KBM-7 (cell line): ENCODE measurements at places on chromosomes 13 and 19.

GRCh38 chr13:76379341-76380105 is 506.7 kb downstream of the KCTD12 start:
- DNase-seq, result no peak

DNA sequence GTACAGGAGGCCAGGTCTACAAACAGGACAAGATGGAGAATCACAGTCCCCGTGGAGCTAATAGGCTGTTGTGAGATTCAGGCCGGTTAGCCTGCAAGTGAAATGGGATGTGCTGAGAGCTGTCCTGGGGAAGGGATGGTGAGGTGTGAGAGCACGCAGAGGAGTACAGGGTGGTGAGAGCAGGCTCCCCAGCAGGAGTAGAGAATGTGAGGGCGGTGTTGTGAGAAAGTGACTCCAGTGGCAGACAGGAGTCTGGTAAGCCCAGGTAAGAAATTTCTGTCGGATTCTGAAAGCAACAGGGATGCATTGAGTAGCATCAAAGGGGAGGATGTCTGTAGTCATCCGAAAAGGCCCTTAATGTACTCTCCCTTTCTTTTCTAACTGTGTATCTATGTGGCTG is 50.7 kb upstream of the GPR183 start:
- DNase-seq, result no peak

- no peak for DNase-seq
These were observed 1019.5 kb downstream of the PCDH9 start for GRCh38 chr13:66210677-66211076.

DNA sequence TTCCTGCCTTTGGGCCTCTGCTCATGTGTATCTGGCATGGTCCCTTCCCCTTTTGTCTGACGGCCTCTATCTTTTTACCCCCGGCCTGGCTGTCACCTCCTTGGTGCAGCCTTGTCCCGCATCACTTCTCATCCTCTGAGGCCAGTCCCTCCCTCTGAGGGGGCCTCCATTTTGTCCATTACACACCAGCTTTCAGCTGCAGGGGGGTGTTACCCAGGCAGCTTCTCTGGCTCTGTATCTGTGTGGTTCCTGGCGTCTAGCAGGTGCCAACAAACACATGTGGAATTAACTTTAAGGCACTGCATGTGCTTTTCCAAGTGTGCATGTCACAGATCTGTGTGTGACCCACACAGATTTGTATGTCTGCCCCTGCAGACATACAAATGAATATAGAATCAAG is 52.4 kb downstream of the LYL1 start:
- no peak for DNase-seq

DNA sequence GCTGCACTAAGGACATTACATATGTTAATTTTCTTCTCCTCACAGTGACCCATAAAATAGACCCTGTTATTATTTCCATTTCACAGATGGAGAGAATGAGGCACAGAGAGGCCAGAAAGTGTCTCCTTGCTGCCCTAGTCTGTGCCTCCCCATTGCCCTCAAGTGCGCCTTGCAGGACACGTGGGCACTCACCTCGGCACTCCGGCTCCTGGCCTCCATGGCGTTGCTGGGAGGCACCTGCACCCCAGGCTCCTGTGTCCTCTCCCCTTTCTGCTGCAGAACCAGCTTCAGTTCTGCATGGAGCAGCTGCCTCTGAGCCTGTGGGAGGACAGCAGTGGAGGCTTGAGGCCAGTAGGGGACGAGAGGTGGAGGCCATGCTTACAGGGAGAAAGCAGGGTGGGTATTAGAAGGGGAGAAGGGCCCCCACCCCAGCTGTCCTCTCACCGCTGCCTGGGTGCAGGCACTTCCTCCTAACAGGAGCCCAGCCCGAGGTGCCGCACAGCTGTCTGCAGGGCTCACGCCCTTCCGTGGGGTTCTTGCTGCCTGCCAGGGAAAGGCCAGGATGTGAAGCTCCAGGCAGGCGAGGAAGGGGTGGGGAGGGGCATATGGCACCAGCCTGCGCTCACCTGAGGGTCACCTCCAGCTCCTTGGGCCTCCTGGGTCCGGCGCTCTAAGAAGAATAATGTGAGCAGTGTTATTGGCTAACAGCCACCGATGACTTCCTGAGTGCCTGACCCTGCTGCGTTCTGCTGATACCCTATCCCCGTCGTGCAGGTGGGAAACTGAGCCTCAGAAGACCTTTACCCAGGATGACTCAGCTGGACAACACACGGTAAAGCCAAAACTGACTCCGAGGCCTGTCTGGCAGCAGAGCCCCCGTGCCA is 5.2 kb downstream of the PRX start:
- DNase-seq, result no peak

- peak; percentile 53 for DNase-seq
These were observed 2.5 kb downstream of the KDM4B start for GRCh38 chr19:4971424-4971793.

DNA sequence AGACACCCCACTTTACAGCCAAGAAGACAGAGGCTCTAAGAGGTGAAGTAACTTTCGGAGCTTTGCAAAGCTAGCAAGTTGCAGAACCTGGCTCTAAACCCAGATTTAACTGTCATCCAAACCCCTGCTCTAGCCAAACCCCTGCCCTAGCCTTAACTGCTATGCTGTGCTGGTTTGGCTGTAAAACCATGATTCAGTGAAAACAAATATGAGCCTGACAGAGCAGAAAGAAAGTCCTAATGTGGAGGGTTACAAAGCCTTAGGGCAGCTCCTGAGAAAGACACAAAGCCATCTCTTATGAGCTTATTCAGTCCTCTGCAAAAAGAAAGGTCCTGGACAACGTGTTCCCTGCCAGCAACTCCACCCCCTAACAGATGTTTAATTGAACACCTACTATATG is 172.8 kb downstream of the KATNAL1 start:
- DNase-seq, result no peak

- no peak for DNase-seq
These were observed 53.0 kb downstream of the NLRP12 start for GRCh38 chr19:53771144-53771543.

DNA sequence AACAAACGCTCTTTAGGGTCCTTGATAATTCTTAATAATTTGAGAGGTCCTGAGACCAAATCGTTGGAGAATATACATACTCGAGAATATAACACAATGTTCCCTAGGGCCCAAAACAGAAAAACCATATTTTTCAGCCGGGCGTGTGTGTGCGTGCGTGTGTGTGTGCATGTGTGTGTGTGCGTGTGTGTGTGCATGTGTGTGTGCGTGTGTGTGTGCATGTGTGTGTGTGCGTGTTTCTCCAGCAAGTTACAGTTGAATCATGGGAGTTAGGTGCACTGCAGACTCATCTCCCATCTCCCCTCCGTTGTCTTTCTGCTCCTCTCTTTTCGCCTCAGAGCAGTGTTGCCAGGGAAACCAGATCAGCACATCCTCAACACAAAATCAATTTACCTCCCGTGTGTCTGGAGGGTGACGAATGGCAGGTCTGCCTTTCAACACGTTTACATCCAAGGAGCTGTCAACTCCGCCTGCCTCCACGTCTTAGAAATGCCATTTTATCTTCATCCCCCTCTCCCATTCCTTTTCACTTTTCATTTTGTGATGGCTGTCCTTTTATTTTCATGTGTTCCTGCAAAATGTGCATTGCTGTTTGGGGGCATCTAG is 8.3 kb upstream of the PNMA8B start:
- no peak for DNase-seq

- DNase-seq, result no peak
These were observed 4.5 kb downstream of the GNG8 start for GRCh38 chr19:46631481-46631880.

DNA sequence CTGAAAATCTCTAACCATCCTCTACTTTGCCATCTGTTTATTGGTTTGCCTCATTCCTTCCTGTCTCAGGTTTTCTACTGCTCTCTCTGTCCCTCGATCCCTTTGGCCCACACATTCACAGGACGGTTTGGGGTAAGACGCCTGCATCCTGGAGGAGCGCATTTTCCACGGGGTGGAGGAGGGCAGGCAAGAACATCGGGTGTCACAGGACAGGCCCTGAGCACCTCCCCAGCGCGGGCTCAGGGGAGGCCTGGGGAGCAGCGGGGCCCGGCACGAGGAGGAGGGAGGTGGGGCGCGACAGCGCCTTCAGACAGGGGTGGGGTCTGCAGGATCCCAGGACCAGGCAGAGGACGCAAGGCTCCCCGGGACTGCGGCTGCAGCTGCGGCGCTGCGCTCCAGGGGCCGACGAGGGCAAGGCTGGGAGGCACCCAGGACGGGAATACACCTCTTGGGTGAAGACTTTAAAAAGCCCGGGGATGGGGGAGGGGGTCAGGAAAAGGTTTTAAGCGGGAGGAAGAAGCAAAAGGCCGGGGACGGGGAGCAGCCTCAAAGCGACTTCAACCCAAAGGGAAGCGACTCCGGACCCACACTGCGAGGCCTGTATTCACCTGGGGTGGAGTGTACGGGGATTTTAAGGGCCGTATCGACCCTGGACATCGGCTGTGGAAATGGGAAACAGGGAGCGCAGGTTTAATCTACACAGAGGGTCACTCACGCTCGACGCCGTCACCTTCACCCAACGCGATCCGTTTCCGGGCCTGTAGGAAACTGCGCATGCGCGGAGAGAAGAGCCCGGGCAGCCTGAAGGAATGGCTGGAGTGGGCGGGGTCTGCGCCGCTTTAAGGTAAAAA is at the start of gene ZNF415:
Gene ZNF415, minus strand, starts transcription at position 770 of the 851 bp plus-strand sequence. CDS start 10,234 bp downstream, outside the sequence.
- no peak for DNase-seq

- no peak for DNase-seq
These were observed 27.4 kb downstream of the C13orf42 start for GRCh38 chr13:51083706-51084105.

GRCh38 chr19:1945899-1946298 is 4.9 kb downstream of the CSNK1G2 start:
- peak; percentile 49 for DNase-seq

GRCh38 chr19:15640904-15641597 is 354 bp downstream of the CYP4F3 start:
- DNase-seq, result no peak

GRCh38 chr13:99220199-99220935 is 19.7 kb downstream of the UBAC2 start:
- DNase-seq, result no peak

GRCh38 chr13:73715911-73716510 is 418.2 kb downstream of the KLF12 start:
- DNase-seq, result no peak

DNA sequence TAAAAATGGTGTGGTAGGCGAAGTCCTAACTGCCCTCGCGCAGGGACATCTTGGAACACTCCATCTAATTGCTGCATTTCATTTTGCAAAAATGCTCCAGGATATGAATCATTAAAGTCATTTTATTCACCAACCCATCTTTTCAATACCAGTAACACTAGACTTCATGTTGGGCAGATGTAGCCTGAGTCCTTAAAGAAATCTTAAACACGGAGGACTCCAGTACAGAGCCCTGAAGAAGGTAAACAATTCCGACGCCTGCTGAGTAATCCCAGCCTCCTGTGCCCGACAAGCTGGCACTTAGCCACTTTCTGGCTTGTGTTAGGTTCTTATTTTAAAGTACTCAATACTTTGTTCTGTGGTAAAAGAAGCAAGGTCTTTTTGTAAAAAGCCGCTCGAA is 58.0 kb upstream of the IRS2 start:
- DNase-seq, result no peak

DNA sequence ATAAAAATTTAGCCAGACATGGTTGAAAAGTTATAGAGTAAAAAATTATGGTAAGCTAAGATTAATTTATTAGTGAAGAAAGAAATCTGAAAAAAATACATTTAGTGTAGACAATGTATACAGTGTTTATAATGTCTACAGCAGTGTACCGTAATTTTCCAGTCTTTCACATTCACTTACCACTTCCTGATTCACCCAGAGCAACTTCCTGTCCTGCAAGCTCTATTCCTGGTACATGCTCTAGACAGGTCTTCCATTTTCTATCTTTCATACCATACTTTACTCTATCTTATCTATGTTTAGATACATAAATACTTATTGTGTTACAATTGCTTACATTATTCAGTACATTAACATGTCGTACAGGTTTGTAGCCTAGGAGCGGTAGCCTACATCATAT is 1387.8 kb upstream of the ATXN8OS start:
- DNase-seq, result peak; percentile 24

DNA sequence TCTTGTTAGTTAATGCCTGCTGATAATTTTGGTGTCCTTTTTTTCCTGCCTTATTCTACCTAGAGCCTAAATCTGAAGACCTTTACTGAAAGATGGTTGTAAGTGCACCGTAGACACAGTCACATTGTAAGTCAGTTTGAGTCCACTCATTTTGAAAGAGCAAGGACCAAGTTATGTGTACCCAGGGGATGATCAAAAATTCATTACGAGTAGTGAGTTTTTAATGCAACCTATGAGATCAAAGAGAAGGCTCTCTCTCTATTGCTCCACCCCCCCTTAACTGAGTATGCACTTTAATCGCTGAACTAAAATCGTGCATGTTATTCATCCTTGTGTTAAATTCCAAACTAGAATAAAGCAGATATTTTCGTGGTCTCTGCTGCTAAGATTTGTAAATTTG is 1.8 kb downstream of the RAP2A start:
- DNase-seq, result peak; percentile 9

GRCh38 chr19:13681509-13681908 is 82.8 kb upstream of the MRI1 start:
- no peak for DNase-seq

DNA sequence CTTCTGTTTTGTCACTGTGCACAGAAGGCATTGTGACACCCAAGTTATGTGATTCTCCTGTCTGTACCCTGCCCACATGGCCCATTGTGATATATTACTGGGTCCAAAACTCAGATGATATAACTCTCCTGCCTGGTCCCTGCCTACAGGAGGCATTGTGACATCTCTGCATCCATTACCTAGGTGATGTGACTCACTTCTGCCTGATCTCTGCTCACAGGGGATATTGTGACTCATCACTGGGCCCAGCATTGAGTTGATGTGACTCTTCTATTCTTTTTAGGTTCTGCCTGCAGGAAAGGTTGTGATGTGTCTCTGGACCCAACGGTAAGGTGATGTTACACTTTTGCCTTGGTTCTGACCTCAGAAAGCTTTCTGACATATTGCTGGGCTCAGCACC is 67.9 kb upstream of the ZNF724 start:
- DNase-seq, result no peak

DNA sequence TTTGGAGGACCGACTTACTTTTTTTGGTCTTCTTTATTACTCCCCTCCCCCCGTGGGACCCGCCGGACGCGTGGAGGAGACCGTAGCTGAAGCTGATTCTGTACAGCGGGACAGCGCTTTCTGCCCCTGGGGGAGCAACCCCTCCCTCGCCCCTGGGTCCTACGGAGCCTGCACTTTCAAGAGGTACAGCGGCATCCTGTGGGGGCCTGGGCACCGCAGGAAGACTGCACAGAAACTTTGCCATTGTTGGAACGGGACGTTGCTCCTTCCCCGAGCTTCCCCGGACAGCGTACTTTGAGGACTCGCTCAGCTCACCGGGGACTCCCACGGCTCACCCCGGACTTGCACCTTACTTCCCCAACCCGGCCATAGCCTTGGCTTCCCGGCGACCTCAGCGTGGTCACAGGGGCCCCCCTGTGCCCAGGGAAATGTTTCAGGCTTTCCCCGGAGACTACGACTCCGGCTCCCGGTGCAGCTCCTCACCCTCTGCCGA is 409 bp downstream of the FOSB start:
- DNase-seq, result no peak

GRCh38 chr13:72541674-72542073 is 185.8 kb downstream of the MZT1 start:
- no peak for DNase-seq
